ENCODE measurements at places on chromosomes 5 and 9.

- H3K4me3 ChIP-seq = no peak overlapping the region
- H3K27ac ChIP-seq = no peak overlapping the region
- no peaks in the 10 kb centered on the region for H3K36me3 ChIP-seq
- H3K4me1 ChIP-seq = peaks cover 5% of the 10 kb centered on the region
- peaks cover 8% of the 10 kb centered on the region for H3K27me3 ChIP-seq
Observed at GRCh38 chr9:114449236-114449635, 56.0 kb downstream of the WHRN start.

DNA sequence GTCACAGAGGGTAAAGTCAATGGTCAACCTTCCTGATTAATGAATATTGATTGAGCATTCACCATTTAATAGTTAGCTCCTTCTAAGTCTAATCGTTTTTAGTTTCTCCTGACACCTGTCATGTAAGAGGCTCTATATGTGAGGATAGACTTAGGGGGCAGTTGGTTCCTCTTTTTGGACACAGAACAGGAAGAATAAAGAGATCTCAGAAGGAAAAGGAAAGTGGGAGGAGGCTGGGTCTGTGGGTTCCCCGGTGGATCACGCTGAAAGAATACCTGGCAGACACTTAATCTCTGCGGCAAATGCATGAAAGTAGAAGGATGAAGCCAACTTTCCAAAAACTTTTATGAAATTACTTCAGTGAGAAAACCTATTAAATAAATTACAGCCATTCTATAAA is 98.4 kb downstream of the PDE4D start:
- no peak for DNase-seq
- H3K36me3 ChIP-seq = no peaks in the 10 kb centered on the region
- H3K4me1 ChIP-seq = peaks cover 2% of the 10 kb centered on the region
- H3K4me3 ChIP-seq = no peak overlapping the region

GRCh38 chr5:68460147-68460798 is 244.7 kb downstream of the PIK3R1 start:
- H3K4me3 ChIP-seq = no peak overlapping the region
- no peak overlapping the region for H3K27ac ChIP-seq
- no peaks in the 10 kb centered on the region for H3K27me3 ChIP-seq
- no peaks in the 10 kb centered on the region for H3K36me3 ChIP-seq

DNA sequence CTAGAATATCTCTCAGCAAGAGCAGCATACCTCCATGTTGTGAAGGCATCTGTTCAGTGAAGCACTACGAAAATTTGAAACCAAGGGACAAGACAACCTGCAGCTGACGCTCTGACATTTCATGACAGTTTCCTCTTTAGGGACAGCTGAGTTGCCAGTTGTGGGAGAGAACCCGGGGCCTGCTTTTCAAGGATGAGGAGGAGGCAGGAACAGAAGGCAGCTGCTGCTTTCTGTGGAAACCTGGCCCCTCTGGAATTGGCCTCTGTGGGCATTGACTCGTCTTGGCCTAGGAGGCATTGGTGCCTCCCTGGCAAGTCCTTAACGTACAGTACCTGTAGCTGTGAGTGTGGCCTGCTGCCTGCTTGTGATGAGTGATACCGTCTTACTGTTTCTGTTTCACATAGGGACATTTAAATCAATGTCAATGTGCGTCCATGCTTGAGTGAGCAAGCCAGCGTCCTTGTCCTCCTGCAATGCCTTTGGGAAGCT is 21.6 kb downstream of the SLC46A2 start:
- no peak overlapping the region for H3K4me3 ChIP-seq
- no peaks in the 10 kb centered on the region for H3K27me3 ChIP-seq
- H3K4me1 ChIP-seq = peaks cover 6% of the 10 kb centered on the region
- H3K27ac ChIP-seq = no peak overlapping the region
- H3K36me3 ChIP-seq = peaks cover 7% of the 10 kb centered on the region

DNA sequence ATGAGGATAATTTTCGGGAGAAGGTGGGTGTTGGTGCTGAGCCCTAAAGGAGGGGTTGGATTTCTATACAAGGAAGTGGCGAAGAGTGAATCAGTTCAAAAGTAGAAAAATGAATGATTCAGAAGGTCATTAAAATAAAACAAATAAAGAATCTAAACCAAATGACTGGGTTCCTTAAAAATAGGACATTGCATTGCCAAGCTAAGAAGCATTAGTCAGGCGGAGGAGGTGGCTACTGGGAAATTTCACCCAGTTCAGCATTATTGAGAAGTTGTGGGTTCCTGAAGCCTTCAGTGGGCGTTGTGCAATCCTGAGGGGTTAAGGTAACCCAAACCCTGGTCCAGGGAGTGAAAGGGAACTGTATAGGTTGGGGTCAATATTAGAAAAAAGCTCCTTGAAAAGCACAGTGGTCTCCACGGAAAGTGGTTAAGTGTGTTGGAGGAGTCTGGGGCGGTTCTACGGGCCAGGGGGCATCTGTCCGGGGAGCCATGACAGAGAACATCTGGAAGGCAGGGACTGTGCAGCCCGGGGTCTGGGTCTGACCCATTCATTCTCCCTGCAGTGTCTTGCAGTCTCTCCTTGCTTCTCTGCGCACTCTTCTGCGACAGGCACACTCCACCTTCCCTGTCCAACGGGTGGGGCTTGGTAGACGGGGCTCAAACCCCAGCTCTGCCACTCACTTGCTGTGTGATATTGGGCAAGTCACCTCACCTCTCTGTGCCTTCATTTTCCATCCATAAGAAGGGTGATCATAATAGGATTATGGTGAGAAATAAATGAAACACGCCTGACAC is 27.6 kb upstream of the DUSP1 start:
- peaks cover 49% of the 10 kb centered on the region for H3K4me1 ChIP-seq
- no peak overlapping the region for H3K4me3 ChIP-seq
- peak; percentile 94 for DNase-seq
- H3K36me3 ChIP-seq = no peaks in the 10 kb centered on the region
- peak overlapping the region; percentile 89 for H3K27ac ChIP-seq

GRCh38 chr9:133581513-133582343 is 27.5 kb downstream of the FAM163B start:
- H3K4me3 ChIP-seq = no peak overlapping the region
- H3K4me1 ChIP-seq = peaks cover 4% of the 10 kb centered on the region
- H3K27ac ChIP-seq = peak overlapping the region; percentile 22
- H3K36me3 ChIP-seq = no peaks in the 10 kb centered on the region
- H3K27me3 ChIP-seq = peaks cover 45% of the 10 kb centered on the region
- peak; percentile 75 for DNase-seq

DNA sequence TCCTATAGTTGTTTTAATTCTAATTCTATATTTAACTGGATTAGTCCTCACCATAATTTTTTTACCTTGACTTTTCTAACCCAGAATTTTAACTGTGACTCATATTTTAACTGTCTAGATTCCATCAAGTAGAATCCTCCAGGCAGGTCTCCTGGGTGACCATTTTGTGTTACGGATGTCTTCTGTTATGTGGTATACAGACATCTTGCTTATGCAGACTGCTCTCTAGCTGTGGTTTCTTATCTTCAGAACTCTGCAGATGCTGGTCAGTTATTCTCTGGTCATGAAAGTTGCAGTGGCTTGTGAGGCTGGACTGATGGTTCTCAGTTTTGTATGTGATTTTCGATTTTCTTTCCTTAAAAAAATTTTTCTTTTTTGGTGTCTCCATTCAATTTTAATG is 139.4 kb downstream of the ATG10 start:
- H3K36me3 ChIP-seq = no peaks in the 10 kb centered on the region
- no peak overlapping the region for H3K27ac ChIP-seq
- no peak overlapping the region for H3K4me3 ChIP-seq
- peak; percentile 44 for DNase-seq
- H3K27me3 ChIP-seq = no peaks in the 10 kb centered on the region

DNA sequence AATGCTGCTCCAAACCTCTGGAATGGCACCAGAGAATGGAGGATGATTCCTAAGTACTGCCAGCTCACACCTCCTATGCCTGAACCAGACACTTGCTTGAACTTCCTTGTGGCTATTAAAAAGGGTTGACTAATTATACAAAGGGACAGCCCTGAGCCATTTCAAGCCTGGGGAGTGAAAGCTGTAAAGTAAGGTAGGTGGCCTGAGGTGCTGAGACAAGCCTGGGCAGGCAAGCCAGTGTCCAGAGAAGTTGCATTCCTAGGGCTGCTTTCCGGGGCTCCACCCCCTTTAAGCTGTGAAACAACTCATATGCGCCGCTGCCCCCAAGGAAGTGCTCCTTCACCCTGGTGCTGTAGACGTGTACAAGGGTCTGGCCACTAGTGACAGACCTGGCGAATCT is 79.9 kb upstream of the SLC1A3 start:
- H3K27ac ChIP-seq = no peak overlapping the region
- DNase-seq = no peak
- H3K36me3 ChIP-seq = no peaks in the 10 kb centered on the region
- peaks cover 3% of the 10 kb centered on the region for H3K27me3 ChIP-seq
- H3K4me3 ChIP-seq = no peak overlapping the region

DNA sequence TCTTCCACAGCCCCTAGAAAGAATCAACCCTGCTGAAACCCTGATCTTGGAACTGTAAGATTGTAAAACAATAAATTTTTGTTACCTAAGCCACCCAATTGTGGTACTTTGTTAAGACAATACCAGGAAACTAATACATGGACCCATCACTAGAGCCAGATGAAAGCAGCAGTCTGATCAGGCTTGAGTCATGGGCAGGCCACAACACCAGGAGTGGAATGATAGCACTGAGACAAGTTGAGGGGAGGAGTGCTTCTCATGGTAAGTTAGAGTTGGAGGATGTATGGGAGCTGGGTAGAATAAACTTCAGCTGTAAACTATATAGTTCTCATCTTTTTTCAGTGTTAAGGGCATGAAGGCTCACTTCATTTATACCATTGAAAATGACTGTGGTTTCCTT is 164.4 kb upstream of the OR13F1 start:
- H3K4me1 ChIP-seq = no peaks in the 10 kb centered on the region
- no peak overlapping the region for H3K27ac ChIP-seq
- DNase-seq = no peak
- H3K4me3 ChIP-seq = no peak overlapping the region
- H3K27me3 ChIP-seq = no peaks in the 10 kb centered on the region
- H3K36me3 ChIP-seq = no peaks in the 10 kb centered on the region

- no peaks in the 10 kb centered on the region for H3K27me3 ChIP-seq
- no peaks in the 10 kb centered on the region for H3K4me1 ChIP-seq
- H3K4me3 ChIP-seq = no peak overlapping the region
- peak; percentile 47 for DNase-seq
- no peak overlapping the region for H3K27ac ChIP-seq
- no peaks in the 10 kb centered on the region for H3K36me3 ChIP-seq
Observed at GRCh38 chr9:22228542-22228941, 218.1 kb upstream of the DMRTA1 start.

DNA sequence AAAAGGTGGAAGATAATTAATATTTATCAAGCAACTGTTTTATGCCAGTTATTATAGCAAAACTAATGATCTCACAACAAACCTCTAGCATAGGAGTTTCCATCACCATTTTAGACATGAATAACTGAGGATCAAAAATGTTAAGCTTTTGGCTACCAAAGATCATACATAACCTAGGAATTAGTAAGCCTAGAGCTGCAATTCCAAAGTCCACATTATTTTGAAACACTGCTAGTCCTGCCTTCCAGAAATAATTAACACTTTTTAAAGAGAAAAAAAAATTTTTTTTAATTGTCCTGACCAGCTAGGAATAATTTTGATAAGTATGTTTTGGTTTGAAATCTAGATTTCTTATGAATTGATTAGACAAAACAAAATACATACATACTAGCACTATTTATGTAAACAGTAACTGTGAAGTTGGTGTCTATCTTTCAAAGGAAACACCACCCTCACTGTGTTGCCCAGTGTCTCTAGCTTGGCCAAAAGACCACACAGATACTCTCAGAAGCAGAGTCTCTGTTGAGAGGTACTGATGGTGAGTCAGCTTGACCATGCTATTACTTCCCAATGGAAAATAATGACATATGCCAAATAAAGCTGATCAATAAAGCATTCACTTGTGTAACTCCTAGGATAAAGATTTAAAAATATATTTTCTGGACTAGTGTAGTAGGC is 422.4 kb downstream of the CCDC171 start:
- H3K36me3 ChIP-seq = no peaks in the 10 kb centered on the region
- no peak overlapping the region for H3K27ac ChIP-seq
- no peak overlapping the region for H3K4me3 ChIP-seq
- no peaks in the 10 kb centered on the region for H3K27me3 ChIP-seq
- H3K4me1 ChIP-seq = no peaks in the 10 kb centered on the region
- DNase-seq = no peak

DNA sequence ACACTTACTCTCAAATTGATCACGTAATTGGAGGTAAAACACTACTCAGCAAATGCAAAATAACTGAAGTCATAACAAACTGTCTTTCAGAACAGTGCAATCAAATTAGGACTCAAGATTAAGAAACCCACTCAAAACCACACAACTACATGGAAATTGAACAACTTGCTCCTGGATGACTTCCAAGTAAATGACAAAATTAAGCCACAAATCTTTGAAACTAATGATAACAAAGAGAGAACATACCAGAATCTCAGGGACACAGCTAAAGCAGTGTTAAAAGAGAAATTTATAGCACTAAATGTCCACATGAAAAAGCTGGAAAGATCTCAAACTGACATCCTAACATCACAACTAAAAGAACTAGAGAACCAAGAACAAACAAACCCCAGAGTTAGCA is 540.5 kb upstream of the CDH18 start:
- H3K36me3 ChIP-seq = no peaks in the 10 kb centered on the region
- no peak overlapping the region for H3K4me3 ChIP-seq
- H3K4me1 ChIP-seq = no peaks in the 10 kb centered on the region
- no peak overlapping the region for H3K27ac ChIP-seq
- no peaks in the 10 kb centered on the region for H3K27me3 ChIP-seq

DNA sequence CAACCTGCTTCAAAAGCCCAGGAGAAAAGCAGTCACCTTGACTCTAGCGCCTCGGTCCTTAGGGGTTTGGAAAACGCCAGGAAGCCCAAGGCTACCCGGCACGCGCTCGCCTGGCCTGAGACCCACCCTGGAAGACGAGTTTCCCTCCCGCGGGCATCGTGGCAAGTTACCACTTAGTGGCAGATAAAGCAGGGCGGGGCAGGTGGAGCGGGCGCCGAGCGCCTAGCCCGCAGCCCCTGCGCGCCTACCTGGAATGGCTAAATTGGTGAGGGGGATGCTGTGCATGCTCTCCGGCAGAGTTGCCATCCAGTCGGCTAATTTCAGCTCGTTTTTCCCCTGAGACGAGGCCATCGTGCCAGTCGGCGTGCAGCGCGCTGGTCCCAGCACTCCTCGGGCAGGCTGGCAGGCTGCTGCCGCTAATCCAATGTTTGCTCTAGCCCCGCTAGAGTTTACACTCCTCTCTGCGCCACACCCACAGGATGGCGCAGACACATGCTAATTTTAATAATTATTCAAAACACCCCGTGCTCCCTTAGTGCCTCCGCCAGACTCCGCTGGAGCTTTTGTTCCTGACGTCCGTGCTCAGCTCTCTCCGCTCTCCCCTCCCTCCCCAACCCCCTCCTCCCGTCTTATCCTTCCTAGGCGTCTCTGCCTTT is at the start of gene PLCXD3:
PLCXD3 (minus strand) TSS at position 426 of the 656 bp plus-strand sequence; CDS start at position 351, 75 bp downstream.
- H3K27ac ChIP-seq = no peak within 1 kb of the TSS
- DNase-seq = no peak
- H3K4me1 ChIP-seq = no peaks in the 10 kb centered on the region
- H3K4me3 ChIP-seq = peak within 1 kb of the TSS; percentile 42
- no peaks in the 10 kb centered on the region for H3K36me3 ChIP-seq

GRCh38 chr5:112971276-112971675 is 5.3 kb upstream of the DCP2 start:
- no peak overlapping the region for H3K27ac ChIP-seq
- H3K36me3 ChIP-seq = no peaks in the 10 kb centered on the region
- DNase-seq = no peak
- no peaks in the 10 kb centered on the region for H3K27me3 ChIP-seq

- no peak overlapping the region for H3K27ac ChIP-seq
- H3K4me1 ChIP-seq = no peaks in the 10 kb centered on the region
- no peak for DNase-seq
- H3K4me3 ChIP-seq = no peak overlapping the region
- no peaks in the 10 kb centered on the region for H3K36me3 ChIP-seq
Observed at GRCh38 chr9:74309654-74310053, 187.5 kb upstream of the RORB start.

All from IMR-90 (cell line).